ENCODE measurements at places on chromosomes 2 and 18.

GRCh38 chr2:46339676-46340459, 42.7 kb downstream of the EPAS1 start:
- no peak for DNase-seq

GRCh38 chr18:76972241-76972640, 149.9 kb downstream of the ZNF236 start:
- DNase-seq = no peak

GRCh38 chr2:219460424-219460926, 25.8 kb downstream of the SPEG start:
- no peak for DNase-seq

GRCh38 chr2:233120459-233120858, 60.3 kb downstream of the INPP5D start:
- no peak for DNase-seq

DNA sequence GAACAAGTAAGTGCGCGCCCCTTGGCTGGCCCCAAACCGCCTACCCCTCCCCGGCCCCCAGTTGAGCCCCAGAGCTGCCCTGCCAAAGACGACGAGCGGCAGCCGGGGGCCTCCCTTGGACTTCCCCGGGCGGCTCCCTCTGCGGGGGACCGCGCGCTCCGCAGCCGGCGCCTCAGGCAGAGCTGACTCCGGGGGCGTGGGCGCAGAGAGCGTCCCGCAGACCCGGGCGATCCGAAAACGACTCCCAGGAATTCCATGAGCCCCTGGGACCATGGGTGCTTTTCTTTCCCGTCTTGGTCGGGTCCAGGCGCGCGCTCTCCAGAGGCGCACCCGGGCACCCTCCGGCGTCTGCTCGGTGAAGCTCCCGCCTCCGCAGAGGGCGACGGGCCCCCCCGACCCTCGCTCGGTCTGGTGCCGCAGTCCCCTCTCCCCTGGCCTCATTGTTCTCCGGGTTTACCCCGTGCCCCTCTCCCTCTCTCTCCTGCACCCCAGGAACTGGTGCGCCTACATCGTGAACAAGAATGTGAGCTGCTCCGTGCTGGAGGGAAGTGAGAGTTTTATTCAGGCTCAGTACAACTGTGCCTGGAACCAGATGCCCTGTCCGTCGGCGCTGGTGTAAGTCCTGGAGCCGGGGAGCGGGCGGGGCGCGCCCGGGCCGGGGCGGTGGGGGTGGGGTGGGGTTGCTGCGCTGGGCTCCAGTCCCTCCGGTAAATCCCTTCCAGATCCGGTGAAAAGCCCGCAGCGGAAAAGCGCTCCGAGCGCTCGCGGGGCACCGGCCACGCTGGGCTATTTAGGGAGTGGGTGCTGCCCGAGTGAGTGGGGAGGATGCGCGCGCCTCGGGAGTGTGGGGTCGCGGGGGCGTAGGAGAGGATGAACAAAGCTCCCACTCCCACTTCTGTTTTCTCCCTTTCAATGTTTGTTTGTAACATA, 776 bp downstream of the EMILIN2 start:
- DNase-seq = peak; percentile 17

DNA sequence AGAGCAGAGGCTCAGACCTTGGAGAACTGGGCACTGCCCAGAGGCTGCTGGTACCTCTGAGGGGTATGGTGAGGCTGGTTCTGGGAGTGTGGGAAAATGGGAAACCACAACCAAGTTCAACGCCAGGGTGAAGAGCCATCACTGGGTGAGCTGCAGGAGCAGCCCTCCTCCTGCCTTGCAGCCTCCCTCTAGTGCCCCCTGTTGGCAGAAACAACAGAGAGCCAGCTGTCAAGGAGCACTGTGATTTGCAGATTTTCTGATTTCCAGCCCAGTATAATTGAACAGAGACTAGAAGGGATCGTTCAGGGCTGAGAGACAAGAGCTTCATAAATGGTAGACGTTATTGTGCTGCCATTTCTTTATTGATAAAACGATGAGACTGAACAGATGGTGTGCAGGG, 50.5 kb downstream of the MAPK4 start:
- no peak for DNase-seq

GRCh38 chr2:128732976-128733431, 414.3 kb upstream of the HS6ST1 start:
- DNase-seq = no peak

DNA sequence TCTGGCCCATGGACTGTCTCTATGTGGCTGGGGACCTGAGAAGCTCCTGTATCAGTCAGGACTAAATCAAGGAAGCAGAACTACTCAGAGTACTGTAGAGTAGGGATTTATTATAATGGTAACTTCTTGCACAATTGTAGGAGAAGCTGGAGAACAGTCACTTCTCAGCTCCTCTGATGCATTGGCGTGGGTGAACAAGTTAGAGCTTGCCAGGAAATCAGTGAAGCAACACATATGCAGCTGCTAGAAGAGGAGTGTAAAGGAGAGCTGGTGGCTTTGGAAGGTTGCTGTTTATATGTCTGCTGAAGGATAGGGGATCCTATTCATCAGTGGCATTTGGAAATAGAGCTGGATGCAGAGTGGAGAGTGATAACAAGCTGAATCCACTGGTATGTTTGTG, 215.5 kb upstream of the CWC22 start:
- DNase-seq = peak; percentile 28

- no peak for DNase-seq
Measured at GRCh38 chr18:6746386-6746960, 17.0 kb downstream of the ARHGAP28 start.

GRCh38 chr2:94874277-94874997, 3.2 kb downstream of the TEKT4 start:
- peak; percentile 62 for DNase-seq

- DNase-seq = no peak
Measured at GRCh38 chr2:76678383-76679024, 843.7 kb downstream of the LRRTM4 start.

DNA sequence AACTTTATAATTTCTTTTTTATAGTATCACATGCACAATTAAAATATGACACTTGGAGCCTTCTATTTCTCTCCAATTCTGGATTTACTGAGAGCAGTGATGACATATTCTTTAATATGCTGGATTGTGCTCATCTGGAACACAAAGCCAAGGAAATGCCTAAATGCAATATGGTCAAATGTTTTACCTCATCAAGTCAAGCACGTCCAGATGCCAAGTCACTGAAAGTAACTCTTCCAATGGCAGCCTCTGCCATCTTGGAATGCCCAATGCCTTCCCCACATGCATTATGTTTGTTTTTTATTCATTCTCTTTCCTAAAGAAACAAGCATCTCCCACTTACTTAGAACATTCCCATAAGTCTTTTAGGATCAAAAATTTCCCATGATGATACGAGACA, 189.8 kb downstream of the TMX3 start:
- no peak for DNase-seq

DNA sequence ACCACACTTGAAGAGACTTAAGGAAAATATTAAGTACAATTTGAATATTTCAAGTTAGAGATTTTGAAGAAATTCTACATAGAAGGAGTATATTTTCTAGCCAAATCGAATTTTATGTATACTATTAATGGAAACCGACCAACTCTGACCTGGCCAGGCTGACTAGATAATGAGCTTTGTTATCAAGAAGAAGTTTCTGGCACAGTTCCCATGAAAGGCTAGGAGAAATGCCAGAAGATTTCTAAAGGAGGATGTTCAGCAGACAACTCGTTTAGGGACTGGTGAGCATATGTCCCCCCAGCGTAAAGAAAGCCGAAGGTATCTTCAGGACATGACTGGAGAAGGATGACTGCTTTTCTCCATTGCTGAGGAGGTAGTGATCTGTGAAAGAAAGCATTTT, 127.3 kb downstream of the DIS3L2 start:
- DNase-seq = no peak

- no peak for DNase-seq
Measured at GRCh38 chr18:78918707-78919106, 60.9 kb upstream of the SALL3 start.

DNA sequence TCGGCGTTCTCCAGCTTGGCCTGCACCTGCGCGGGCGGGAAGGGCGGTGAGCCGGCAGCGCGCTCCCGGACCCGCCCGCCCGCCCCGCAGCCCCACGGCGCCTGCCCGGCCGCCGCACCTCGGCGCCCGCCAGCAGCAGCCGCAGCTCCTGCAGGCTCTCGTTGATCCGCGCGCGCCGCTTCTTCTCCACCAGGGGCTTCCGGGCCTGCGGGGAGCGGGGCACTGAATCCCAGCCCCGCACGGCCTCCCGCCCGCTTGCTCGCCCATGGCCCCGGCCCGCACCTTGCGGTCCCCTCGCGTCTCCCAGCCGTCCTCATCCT, 335 bp downstream of the HES6 start:
- peak; percentile 48 for DNase-seq

DNA sequence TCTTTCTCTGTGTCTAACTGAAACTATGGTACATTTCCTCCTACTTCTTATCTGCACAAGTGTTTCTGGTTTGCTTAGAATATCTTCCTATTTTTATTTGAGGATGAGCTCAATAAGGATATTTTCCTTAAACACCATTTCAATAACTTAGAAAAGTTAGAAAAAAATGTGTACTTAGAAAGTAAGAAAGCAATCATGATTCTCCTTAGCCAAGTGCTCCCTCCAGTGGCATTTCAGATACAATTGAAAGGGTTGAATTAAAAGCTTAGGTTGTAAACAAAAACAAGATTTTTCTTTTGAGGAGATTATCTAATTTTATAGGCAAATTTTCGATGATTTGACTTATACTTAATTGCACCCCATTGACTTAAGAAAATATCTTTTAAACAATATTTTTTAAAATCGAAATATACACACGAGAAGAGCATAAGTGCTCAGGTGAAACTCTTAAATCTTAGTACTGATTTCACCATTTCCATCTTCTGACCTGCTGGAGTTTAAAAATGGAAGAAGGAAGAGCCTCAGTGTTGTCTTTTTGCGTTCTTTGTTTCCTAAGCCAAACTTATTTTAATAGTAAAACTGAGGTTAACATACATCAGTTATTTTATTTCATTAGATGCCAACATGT, 26.9 kb downstream of the C18orf63 start:
- DNase-seq = peak; percentile 73

GRCh38 chr2:126370201-126370600, 285.8 kb upstream of the GYPC start:
- no peak for DNase-seq

GRCh38 chr2:222884805-222885424, 24.1 kb downstream of the ACSL3 start:
- DNase-seq = no peak

DNA sequence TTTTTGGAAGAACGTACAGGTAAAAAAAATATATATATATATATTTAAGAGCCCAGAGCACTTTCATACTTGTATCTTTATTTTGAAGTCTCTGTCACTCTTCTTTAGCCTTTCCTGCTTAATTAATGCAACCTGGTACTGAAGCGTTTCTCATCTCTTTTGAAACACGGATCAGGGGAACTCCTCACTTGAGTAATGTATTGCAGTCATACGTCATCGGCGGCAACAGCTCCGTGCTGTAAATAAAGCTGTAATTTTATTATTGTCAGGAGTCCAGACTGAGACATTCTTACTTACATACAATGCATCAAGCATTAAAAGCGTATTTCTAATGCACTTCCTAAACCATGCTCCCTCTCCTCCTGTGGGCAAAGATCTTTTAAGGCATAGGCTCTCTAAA, 514.7 kb downstream of the SOX11 start:
- DNase-seq = no peak

GRCh38 chr2:23445450-23445868, 60.5 kb downstream of the KLHL29 start:
- DNase-seq = peak; percentile 88

DNA sequence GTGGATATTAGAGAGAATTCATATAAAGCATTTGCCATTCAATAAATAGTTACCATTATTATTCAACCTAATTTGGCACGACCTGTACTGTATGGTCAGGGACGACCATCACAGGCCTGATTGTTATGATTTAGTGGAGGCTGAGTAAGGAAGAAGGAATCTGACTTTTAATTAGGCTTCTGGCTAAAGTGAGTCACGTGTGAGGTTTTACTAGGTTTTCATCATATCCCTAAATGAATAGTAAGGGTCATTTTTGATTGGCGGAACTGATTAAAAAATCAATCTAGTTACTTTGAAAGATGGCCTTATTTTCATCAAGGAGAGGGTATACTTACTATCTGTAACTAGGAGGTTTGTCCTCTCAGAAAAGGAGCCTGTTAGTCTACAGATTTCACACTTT, 143.4 kb downstream of the ADCYAP1 start:
- peak; percentile 56 for DNase-seq

DNA sequence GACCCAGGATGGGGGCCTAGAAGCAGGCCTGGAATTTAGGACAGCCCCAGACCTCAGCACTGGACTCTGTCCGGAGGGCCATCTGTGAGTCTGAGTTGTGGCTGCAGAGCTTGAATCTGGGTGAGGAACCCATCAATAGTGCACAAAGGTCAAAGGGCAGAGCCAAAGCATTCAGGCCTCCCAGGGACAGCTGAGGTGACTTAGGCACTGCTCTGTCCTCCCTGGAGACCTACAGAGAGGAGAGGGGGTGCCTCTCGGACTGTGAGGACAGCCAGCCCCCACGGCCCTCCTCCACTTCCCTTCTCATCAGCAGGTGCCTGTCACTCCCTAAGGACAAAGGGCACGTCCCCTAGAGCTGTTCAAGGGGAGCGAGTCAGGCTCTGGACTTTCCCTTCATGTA, 25.1 kb upstream of the PRLH start:
- DNase-seq = no peak

DNA sequence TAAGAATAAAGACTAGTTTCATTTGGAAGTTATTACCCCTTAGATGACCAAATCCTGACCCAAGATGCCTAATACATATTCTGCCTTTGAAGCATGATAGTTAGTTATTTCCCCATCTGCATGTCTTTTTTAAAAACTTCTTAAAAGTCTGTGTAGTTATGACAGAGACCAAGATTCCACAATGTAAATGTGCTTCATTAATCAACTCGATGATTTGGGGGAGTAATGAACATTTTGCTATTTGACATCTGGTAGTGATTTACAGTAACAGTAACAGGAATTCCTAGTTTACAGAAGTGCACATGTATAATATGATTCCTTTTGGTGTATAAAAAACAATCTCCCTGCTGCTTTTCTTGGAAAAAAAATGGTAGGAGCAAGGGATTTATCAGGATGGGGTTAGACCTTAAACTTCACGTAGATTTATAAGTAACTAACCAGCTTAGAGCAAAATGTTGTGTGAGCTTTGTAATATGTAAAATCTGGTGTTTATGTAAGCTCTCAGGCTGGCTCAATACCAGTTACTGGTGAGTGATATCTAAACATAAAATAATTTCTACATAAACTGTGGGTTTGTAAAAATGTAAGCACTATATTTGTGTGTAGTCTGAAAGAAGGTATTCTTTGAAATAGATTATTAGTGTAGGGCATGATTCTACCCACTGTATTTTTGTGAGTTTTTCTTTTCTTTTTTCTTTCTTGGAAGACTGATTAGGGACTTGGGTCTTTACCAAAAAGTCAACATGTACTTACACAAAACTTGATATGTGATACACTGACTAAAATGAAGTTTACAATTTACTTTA, 641.6 kb downstream of the EPHA4 start:
- DNase-seq = no peak

DNA sequence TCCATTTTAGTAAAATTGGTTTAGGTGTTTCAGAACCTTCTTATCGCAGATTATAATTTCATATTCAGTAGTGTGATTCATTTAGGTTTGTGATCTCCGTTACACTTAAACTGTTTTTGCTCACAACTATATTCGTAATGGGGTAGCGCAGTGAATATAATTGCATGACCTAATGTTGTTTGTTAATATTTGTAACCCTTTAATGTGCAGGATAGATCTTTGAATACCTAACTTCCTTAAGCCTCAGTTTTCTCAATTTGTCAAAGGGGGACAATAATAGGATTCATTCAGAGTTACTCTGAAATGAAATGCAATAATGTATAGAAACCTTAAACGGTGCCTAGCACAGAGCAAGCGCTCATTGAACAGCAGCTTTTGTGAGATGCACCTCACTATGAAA, 558 bp upstream of the ZDBF2 start:
- DNase-seq = no peak

GRCh38 chr2:216181953-216182461, 72.9 kb downstream of the XRCC5 start:
- DNase-seq = no peak
